Stimulated activated CD4-positive, alpha-beta T cell treated with anti-CD3 and anti-CD28 coated beads, Interleukin-4, amount 100 ng/mL, for 24 hours (primary cell): ENCODE measurements at places on chromosomes 13 and 19.

DNA sequence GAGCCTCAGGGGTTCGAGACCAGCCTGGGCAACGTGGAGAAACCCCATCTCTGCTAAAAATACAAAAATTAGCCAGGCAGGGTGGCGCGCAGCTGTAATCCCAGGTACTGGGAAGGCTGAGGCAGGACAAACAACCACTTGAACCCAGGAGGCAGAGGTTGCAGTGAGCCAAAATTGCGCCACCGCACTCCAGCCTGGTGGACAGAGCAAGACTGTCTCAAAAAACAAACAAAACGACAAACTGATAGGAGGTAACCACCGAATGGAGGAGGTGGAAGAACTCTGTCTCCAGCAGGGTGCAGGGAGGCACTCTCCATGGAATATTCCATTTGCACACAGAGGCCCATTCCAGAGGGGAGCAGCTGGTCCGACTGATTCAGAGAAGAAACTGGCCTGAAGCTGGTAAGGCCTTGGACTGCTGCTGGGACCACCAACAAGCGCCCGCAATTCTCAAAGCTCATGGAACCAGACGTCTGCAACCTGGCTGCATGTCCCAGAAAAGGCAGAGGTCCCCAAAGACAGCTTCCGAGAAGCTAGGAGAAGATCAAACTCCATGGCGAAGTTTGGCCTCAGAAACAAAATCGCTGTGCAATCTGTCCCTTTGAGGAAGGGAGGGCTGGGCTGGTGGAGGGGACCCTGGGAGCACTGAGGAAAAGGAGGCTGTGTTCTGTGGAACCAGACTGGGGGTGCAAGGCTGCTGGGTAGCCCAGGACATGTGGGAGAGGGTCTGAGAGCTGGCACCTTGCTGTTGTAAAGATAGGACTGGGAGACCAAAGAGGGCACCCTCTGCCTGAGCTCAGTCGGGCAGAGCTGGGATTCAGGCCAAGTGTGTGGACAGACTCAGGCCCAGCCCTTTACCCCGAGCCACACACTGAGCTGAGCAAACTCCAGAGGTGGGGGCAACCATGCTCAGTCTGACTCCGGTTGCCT lies 35.2 kb downstream of the SLC25A42 start:
- DNase-seq, result no peak

DNA sequence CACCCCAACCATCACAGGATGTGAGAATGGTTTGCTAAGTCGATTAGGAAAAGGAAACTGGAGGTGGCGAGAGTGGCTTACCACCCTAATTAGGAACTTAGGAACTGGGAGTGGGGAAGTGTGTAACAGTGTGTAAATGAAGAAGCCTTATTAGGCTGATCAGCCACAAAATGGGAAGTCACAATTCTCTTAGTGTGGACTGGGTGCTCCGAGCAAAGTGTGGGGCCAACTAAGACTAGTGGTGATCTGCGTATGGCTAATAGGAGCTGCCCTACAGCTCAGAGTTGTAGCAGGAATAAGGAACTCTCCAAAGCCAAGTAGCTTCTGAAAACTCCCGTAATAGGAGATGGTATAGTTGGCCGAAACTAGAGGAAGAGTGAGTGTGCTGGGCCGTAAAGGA lies 7.6 kb downstream of the SIGLEC11 start:
- DNase-seq, result no peak

DNA sequence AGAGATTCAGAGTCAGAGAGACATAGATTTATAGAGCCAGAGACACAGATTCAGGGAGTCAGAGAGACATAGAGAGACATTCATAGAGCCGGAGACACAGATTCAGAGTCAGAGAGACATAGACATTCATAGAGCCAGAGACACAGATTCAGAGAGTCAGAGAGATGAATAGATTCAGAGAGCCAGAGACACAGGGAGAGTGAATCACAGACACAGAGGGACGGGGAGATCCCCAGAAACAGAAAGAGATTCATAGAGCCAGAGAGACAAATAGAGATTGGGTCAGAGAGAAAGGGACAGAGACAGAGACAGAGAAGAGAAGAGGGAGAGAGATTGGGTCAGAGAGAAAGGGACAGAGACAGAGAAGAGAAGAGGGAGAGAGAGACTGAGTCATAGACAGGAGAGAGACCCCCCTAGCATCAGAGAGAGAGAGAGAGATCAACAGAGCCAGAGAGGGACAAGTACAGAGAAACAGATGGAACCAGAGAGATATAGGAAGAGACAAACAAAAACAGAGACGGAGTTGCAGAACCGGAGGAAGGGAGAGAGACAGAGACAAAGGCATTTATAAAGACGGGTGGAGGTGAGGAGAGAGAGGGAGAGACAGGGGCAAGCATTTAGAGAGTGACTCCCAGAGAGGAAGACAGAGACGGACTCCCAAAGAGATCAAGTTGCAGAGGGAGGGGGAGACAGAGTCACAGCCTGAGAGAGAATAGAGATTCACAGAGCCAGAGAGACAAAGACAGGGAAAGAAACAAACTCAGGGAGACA lies 1.1 kb upstream of the PRKCG start:
- no peak for DNase-seq

DNA sequence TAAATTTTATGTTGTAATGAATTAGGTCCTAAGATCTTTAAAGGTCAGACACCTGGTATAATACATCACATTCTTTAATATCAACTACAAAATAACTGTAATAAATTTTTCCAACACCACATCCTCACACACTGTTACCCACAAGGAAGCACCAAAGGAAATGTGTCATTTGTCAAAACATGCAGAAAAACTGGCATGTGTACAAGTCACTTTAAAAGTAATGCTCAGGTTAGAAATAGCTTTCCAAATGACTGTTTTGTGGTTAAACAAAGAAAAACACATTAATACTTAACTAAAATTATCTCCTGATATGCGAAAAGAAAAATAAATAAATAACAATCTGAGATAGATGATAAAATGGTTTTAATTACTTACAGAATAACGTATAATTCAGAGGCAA lies 74.7 kb downstream of the MZT1 start:
- no peak for DNase-seq

DNA sequence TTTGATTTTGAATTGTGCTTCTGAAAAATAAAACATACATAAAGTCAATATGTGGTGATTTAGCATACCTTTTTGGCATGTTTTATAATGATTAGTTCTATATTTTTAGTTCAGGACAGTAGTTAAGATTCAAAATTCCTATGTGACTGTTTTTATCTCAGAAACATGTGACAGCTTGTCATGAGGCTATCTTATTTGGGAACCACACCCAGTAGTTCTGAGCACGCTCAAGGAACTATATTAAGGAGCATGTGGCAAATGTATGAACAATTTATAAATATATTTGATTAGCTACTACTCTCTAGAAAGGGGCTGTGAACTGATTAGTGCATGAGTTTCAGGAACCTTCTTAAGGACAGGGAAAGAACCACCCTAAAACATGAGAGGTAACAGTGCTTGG lies 38.8 kb downstream of the FGF9 start:
- no peak for DNase-seq

- DNase-seq, result no peak
Observed at GRCh38 chr13:101555610-101556009, 103.1 kb downstream of the ITGBL1 start.

- no peak for DNase-seq
Observed at GRCh38 chr13:25616674-25617073, 244.9 kb downstream of the ATP8A2 start.

GRCh38 chr19:2014731-2015607 lies 545 bp downstream of the BTBD2 start:
- no peak for DNase-seq

DNA sequence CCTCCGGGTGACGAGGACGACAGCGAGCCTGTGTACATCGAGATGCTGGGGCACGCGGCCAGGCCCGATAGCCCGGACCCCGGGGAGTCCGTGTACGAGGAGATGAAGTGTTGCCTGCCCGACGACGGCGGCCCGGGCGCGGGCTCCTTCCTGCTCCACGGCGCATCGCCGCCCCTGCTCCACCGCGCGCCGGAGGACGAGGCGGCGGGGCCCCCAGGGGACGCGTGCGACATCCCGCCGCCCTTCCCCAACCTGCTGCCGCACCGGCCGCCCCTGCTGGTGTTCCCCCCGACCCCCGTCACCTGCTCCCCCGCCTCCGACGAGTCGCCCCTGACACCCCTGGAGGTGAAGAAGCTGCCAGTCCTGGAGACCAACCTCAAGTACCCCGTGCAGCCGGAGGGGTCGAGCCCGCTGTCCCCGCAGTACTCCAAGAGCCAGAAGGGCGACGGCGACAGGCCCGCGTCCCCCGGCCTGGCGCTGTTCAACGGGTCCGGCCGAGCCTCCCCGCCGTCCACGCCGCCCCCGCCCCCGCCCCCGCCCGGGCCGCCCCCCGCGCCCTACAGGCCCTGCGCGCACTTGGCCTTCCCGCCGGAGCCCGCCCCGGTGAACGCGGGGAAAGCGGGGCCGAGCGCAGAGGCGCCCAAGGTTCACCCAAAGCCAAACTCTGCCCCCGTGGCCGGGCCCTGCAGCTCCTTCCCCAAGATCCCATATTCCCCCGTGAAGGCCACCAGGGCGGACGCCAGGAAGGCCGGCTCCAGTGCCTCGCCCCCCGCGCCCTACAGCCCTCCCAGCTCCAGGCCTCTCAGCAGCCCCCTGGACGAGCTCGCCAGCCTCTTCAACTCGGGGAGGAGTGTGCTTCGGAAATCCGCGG lies 511.3 kb downstream of the MYO16 start:
- no peak for DNase-seq

GRCh38 chr13:95403349-95404140 lies 102.3 kb upstream of the ABCC4 start:
- no peak for DNase-seq

DNA sequence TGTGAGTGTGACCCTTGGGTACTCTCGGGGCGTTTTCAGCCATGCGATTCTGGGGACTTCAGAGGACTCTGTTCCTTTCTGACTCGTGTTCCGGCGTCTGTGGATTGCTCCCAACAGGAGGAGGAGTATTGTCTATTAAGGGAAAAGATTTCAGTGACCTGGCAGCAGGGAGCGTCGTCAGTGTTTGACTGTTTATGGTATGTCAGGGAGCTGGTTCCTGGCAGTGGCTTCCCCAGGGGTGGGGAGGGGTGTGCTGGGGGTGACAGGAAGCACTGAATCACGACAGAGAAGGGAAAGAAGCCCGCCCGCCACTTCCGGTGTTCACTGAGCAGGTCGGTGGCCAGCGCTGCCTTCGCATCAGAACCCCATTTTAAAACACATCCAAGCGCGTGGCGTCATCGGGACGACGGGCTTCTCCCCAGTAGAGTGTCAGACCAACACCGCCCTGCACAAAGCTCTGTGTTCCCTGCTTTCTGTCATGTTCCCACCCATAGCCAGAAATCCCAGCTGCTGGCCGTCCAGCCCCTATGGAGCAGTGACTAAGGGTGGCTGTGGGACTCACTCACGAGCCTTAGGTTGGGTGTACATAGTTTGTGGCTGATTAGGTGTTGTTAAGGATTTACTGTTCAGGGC lies 33.8 kb downstream of the COL4A2 start:
- DNase-seq, result peak; percentile 46

DNA sequence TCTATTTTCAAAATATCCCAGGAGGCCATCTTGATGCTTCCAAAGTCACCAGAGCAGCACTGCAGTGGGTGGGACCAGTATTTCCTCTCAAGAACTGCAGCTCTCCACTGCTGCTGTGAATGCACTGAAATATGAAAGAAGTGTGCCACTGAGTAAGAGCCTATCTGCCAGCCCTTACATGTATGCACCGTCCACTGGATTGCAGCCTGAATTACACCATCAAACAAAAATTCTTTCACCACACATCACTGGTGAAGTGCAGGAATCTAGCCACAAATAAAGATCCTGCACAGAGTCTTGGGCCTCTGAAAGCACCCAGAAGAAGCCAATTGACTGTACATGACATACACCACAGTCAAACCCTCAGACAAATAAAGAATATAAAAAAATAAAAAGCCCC lies 249.0 kb downstream of the LHFPL6 start:
- DNase-seq, result no peak

GRCh38 chr13:37475966-37476365 lies 122.6 kb downstream of the POSTN start:
- no peak for DNase-seq

DNA sequence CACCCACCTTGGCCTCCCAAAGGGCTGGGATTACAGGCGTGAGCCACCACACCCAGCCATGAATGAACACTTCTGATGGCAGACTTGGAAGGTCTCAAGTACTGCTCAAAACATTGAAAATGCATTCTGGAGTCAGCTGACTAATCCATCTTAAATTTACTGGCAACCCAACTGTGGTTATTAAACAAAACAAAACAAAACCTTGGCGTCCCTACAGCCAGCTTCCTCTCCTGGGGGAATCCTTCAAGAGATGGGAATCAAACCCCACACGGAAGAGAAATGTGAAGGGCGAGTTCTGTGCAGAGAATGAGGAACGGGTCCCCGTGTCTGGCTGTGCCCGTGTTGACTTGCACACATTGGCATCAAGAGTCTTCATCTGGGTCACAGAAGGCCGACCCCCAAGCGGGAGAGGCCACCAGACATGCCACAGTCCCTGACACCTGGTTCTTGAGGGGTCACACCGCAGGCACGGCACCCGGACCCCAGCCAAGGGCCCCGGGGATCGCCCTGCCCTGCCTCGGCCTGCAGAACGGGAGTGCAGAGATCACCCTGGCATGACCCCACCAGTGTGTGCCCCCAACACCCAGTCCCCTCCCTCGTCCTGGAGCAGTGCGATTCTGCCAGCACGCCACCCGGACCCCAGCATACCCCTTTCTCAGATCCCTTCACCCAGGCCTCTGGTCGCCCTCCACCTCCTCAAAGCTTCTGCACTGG lies 3.2 kb downstream of the MAP2K2 start:
- DNase-seq, result no peak

- peak; percentile 64 for DNase-seq
Observed at GRCh38 chr19:9793071-9793591, 24.6 kb upstream of the ZNF846 start.

DNA sequence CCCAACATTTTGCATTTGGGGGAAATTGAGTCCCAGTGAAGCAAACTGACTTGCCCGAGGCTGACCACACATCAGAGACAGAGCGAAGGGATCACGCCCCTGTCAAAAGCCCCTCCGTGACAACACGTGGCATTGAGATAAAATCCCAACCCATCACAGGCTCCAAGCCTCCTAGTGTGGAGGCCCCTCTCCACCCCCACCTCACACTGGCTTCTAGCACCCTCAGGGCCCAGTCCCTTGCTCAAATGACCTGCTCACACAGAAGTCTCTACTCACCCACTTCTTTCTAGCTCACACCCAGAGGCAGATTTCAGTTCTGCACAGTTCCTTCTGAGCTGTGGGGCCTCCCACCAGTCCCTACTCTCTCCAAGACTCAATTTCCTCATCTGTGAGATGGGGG lies 10.3 kb downstream of the HPN start:
- DNase-seq, result no peak
